Kidney glomerular epithelial cell (primary cell): ENCODE measurements at places on chromosomes 2 and 18.

DNA sequence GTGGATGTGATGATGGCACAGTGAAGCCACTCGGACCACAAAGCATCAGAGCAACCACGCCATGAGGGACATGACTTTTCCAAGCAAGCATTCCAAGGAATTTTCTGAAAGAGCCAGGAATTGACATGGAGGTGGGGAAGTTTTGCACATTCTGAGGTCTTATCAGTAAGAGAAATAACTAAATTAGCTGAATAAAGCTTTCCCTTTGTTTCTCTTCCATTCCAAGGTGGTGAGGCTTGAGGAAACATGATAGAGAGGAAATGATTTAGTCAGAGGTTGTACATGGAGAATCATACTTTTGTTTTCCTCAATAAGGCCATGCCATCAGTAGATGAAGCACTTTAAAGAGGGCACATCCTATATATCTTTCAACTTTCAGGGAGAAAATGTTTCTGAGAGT, 115.7 kb upstream of the MMADHC start:
- DNase-seq = no peak

DNA sequence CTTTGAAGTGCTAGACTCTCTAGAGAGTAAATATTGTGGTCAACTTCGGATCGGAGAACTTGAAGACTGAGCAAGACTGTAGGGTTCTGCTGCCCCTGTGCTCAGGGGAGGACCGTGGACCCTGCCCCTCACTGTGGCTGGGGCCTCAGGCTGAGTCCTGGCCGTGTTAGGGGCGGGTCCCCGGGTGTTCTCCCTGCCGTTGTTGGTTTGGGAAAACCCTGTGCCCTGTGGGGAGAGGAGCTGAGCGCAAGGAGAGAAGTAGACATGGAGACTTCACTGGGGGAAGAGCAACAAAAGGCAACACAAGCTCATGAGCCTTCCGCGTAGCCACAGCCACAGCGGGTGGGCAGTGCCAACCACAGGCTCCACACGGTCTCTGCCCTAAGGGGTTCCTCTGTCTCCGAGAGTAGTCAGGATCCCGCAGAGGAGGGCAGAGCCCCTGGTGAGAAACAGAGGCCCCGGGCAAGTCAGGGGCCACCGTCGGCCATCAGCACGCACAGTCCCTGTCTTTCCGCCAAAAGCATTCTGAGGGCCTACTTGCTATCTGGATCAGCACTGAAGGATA, 53.1 kb downstream of the NTSR2 start:
- DNase-seq = no peak

GRCh38 chr18:74773171-74773624, 175.5 kb downstream of the ZNF407 start:
- DNase-seq = no peak

DNA sequence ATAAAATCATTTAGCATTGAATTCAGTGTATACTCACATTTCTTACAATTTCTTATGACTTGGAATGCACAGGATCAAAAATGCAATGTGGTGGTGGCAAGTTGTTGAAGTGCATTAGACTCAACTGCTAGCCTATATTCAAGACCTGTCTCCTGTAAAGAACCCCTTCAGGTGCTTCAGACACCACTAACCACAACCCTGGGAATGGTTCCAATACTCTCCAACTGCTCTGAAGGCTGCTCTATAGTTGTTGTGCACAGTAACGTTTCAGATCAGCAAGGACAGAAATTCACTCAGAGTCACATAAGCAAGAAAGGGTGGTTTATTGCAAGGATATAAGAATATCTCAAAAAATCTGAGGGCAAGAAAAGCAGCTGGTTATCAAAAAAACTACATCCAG, 6.5 kb downstream of the GKN1 start:
- no peak for DNase-seq

DNA sequence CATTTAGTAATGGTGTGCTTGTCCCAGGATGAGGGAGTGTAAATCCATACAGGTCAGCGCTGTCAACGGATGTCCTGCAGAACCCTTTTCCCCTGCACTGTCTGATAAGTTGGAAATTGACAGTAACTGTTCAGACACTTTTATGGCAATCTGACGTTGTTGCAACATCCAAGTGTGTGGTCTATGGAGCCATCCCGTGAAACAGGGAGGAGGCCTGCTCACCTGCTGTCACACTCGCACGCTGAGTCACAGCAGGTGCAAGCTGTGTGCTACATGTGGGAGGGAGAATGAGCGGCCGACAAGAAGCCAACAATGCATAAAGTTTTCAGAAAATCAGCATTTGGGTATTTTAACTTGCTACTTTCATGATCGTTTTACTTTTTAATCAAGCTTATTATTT, 43.7 kb upstream of the RMDN2 start:
- no peak for DNase-seq

DNA sequence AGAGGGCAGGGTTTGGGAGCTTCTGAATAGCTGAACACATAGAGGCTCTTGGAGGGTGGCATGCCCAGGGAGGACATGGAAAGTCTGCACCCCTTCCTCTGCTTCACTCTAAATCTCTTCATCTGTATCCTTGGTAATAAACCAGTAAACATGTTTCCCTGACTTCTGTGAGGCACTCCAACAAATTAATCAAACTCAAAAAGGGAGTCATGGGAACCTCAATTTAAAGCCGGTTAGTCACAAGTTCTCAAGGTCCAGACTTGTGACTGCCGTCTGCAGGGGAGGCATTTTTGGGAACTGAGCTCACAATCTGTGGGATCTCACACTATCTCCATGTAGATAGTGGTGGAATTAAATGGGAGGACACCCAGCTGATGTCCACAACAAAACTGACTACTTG, 33.1 kb upstream of the STON1 start:
- DNase-seq = peak; percentile 58

GRCh38 chr2:164141271-164141670, 405.5 kb upstream of the FIGN start:
- DNase-seq = no peak

- DNase-seq = no peak
Measured at GRCh38 chr18:24721388-24721787, 261.0 kb downstream of the HRH4 start.
